Pulmonary artery endothelial cell (primary cell): ENCODE measurements at places on chromosomes 11 and 22.

GRCh38 chr11:123382555-123383074 lies 47.5 kb upstream of the GRAMD1B start:
- no peak for DNase-seq

GRCh38 chr11:45501392-45502225 lies 163.8 kb downstream of the CHST1 start:
- DNase-seq: no peak

GRCh38 chr22:25509374-25509791 lies 55.1 kb upstream of the GRK3 start:
- no peak for DNase-seq

DNA sequence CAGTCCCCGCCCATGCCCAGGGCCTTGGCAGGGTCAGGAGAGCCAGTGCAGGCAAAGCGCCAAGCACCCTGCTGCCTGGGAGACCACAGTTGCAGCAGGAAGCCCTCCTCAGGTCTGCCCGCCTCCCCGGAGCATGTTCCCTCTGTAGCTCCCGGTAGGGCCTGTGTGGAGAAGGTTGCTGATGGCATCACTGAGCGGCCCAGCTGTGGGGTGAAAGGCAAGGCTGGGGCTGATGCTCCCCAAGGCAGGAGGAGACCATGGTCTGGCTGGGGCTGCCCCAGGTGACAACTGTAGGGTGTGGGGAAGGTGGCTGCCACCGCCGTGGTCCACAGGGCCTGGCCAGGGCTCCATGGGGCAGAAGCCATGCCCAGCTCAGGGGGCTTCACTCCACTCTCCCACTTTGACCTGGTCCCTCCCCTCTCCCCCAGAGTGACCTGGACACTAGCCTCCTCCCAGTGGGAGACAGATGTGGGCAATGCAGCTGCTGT lies 53.0 kb downstream of the CDKN1C start:
- DNase-seq: no peak

DNA sequence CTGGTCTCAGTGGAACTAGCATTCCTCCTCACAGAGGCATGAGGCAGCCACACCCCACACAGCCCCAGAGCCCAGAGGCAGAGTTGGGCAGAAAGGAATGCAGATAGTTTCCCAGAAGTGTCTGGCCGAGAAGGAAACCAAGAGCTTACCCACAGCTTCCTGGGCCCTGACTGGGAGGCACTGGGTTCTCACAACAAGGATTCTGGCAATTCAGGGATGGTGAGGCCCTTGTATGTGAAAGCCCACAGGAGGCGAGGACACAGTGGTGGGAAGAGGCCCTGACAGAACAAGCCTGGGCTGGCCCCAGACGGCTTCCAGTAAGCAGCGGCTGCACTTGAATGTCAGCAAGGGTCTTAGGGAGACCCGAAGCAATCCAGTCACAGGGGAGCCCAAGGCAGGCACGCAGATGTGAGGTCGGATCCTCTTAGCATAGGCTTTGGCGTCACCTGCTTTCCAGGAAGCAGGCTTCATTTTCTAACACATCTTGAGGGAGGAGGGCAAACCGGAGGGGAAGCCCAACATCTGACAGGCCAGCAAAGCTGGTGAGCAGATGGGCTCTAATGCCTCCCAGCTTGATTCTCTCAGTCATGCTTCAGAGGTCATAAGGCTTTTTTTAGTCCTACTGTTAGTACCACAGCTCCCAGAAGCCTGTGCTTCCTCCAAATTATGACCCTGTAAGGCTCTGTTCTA lies 78.3 kb upstream of the AKIP1 start:
- no peak for DNase-seq

GRCh38 chr22:36528341-36528740 lies 625 bp downstream of the EIF3D start:
- DNase-seq: no peak

DNA sequence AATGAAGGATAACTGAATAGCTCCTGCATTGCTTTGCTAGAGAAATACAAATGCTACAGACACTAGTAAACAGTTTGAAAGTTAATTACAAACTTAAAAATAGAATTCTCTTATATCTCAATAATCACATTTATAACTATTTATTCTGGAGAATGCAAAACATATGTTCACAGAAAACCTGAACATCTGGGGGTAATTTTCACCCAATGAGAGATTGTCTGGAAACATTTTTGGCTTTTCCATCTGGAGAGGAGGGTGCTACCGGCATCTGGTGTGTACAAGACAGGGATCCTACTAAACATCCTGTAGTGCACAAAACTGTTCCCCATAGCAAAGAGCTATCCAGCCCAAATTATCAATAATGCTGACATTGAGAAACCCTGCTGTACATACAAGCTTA lies 378.4 kb upstream of the CHORDC1 start:
- DNase-seq: no peak

DNA sequence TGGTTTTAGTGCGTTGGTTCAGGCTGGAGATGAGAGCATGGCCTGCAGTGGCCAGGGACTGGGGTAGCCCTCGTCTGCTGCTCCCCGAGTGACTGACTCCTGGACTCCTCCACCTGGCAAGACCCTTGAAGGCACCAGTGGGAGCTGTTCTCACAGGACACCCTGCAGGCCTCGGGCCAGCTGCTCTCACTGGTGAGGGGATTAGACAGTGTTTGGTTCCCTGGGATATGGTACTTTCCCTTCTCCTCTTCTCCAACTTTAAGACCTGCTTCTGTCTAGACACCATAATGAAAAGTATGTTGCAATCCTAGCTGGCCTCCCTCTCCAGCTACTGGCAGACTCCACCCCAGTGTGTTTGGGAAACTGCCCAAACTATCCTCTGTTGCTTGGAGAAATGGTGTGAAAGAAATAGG lies 168.8 kb upstream of the CADM1 start:
- DNase-seq: no peak

- no peak for DNase-seq
Observed at GRCh38 chr11:106581399-106581798, 436.9 kb downstream of the GUCY1A2 start.
